AG08395 (cell line): ENCODE measurements at places on chromosomes 4 and X.
A peak's percentile ranks its signal among the peaks of the same experiment; 100 is the strongest.

DNA sequence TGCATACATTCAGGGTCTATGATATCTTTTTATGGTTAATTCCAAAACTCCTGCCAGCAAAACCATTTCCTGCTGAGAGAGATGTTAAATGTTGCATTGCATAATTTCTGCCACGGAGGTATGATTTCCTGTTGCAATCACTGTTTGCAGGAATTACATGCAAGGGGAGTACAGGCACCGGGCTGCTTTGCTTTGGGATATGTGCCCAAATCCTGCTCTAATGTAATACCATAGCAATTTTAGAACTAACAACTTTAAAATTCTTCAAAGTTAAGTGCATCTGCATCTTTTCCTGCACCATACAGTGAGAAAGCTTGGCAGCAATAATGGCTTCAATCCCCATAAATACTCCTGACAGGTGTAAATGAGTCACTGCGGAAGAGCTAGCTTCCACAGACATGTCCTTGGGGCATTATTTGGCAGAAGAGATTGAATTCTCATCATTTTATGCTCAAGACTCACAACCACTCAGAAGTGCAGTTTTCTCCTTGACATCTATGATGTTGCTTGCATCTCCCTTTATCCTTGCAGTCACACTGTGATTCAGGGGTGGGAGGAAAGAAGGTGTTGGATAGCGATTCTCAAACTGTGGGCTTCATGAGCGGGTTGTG, 29.6 kb downstream of the TRIM2 start:
- DNase-seq, result peak; percentile 89

- no peak for DNase-seq
Observed at GRCh38 chr4:94527556-94528233, 76.0 kb downstream of the PDLIM5 start.

DNA sequence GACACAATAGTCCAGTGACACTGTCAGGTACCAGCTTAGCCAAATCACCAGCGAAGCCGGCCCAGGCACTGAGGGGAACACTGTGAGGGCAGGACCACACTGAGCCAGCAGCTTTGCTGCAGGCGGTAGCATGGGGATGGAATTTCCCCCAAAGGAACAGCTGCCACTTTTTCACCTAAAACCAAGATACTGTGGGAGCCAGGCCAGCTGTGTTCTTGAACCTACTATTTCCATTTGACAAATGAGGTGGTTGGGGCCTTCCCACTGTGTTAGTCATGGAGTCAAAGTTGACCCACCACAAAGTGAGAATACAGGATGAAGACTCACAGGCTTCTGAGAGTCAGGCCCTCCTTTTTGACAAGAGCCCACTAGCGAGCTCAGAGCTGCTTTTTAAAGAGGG, 70.7 kb upstream of the SH3RF1 start:
- DNase-seq, result no peak

DNA sequence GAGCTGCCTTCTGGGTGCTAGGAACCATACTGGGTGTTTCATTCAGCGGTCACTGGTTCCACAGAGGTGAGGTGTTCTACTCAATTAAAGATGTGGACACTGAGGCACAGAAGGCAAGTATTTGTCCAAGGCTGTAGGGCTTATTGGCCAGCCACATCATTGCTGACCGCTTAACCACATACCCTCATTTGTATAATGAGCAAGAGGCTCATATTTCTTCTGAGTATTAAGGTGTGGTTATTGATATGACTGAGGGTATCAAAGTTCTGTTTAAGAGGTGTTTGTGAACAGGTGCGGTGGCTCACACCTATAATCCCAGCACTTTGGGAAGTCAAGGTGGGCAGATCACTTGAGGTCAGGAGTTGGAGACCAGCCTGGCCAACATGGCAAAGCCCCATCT, 14.3 kb downstream of the RNF4 start:
- no peak for DNase-seq

GRCh38 chr4:16229604-16230003, 3.3 kb upstream of the TAPT1 start:
- no peak for DNase-seq

DNA sequence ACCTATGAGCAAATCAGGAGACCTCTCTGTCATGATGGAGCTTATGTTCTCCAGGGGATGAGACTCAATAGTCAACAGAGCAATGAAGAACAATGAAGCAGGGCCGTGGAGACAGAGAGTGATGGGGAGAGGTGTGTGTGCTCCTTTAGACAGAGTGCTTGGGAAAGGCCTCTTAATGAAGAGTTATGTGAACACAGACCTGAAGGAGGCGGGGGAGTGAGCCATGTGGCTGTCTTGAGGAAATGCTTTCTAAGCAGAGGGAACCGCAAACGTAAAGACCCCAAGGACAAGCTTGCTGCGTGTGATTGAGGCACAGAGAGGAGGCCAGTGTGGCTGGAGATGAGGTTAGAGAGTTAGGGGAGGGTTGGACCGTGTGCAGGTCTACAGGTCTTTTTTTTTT, 53.1 kb downstream of the CHRNA9 start:
- no peak for DNase-seq

DNA sequence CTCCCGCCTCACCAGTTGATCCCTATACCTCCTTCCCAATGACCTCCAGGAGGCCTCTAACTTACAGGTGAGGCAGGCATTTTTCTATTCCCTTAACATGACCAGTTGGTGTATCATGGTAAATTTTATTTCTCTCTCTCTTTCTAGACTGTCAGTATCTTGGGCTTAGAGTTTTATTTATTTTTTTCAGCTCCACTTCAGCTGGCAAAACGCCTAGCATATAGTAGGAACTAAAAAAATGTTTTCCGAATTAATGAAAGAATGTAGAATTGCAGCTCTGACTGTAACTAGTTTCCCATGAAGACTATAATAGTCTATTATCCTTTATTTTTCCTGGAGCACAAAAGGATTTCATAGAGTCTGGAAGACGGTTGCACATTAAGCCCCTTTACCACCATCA, 84.8 kb downstream of the PDE5A start:
- DNase-seq, result no peak

DNA sequence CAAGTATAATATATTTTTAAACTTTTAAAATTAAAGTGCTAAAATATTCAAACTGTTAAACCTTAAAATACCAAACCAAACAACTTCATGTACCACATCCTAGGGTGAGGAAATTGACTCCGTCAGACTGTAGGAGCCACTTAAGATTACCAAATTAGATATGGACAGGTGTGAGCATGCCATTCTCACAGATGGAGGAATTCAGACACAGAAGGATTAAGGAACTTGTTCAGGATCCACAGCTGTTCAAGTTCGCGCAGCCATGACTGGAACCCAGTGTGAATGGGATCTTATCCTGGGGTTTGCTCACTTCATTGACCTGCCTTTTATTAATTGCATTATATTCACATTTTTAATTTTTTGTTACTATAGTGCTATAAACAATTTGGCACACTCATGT, 224.9 kb upstream of the PCDH7 start:
- no peak for DNase-seq

DNA sequence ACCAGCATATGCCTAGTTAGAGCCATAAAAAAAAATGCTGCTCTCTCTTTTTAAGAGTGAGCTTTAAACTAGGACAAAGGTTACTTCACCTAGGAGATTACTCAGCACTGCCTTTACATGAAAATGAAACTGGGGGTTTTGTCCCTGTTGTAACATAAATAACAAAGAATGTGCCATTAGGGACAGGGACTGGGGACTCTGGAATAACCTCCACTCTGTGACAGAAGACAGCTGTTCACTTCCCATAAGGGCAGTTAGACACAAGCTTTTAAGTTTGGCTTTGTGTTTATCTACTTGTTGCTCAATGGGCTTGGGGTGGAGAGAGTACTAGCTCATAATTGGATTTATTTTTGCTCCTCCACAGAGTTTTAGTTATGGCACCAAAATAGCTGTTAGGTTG, 11.9 kb downstream of the ENPEP start:
- DNase-seq, result no peak

GRCh38 chrX:119734897-119735339, 23.5 kb upstream of the SOWAHD start:
- DNase-seq, result no peak

DNA sequence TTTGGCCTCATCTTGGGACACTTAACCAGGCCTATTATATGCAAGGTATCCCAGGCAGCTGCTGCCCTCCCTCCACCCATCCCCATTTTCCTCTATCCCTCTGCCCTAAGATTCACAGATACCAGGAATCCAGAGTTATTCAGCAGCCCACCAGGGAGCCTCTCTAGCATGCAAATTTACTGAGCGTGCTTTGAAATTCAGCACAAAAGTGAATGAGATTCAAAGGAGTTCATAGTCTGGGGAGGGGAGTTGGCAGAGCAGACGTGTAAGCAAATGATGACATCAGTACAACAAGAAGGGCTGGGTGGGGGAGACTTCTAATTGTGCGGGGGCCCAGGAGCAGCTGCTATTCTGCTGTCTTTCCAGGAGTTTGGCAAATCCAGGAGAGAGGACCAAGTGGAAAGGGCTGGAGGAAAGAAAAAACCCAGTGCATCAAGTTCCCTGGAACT, 1.7 kb upstream of the MTM1 start:
- DNase-seq, result no peak

DNA sequence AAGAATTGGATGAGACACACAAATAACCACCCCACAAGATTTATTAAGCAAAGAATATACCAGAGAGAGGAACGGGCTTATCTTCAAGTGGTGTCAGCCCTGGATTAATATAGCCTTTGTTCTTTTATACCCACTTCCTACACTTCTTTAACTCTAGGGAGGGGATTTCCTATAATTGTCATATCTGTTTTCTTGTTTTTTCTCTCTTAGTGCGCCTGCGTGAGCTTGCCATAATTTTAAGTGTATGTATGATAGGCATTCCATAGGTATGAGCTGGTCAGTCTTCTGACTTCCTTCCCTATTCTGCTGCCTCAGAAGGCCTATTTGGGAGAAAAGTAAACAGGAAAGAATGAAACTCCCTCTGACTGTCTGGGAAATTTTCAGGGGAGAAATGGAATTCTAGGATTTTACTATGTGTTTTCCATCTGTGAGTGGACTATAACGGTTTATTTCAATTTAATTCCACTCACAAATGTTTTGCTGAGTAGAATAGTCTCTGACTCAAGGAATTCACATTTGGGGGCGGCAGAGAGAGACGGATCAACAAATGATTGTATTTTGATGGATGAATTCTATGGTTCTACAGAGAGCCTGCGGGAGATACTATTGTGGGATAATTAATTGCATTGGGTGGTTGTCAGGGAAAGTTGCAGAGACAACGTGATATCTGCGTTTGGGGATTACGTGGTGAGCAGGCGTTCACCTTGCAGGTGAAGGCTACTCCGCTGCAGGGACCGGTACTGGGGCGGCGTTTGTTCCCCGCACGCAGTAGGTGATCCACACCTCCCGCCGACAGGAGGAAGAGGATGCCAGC, 626 bp upstream of the CEP135 start:
- DNase-seq, result peak; percentile 67

GRCh38 chr4:47744843-47745382, 93.0 kb downstream of the CORIN start:
- no peak for DNase-seq

DNA sequence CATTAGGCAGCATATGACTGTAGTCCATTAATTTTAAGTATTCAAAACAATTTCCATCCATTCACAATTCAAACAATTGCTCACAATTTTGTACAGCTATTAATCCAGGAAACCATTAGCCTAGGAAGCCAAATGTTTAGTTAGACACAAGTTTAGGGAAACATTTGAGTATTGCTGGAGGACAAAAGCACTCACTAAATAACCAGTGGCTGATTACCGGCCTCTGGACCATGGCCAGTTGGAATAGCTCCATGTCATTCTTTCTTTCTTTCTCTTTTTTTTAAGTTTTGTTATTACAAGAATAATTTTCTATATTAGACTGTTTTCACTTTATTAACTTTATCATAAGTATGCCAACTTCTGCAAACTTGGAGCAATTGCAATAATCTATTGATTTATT, 31.3 kb downstream of the TRIML2 start:
- DNase-seq, result no peak
